Activated T-helper 1 cell treated with Interleukin-2 at 50 U/mL for 16 hours (primary cell): ENCODE measurements at places on chromosomes 3 and 15.

- no peak for DNase-seq
Measured at GRCh38 chr15:27535445-27536129, 563.5 kb downstream of the OCA2 start.

- DNase-seq: no peak
Measured at GRCh38 chr15:96332637-96333121, 2.2 kb downstream of the NR2F2 start.

DNA sequence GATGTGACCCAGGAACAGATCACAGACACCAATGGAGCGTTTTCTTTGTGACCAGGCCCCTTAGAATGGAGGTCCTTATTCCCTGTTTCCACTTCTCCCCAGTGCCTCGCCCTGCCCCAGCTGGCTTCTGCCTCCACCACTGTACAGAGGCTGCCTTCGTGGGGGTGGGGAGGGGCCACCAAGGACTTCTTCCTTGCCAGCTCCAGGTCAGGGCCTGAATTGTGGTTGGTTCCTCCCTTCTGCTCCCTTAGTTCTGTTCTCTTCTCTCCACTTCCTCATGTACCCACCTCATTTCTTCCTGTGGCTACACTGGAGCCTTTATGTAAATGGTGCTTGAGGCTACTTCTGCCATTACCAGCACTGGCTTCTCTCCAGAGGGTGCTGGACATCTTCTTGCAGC is 16.4 kb downstream of the TGM4 start:
- no peak for DNase-seq

GRCh38 chr3:14641346-14641745 is 10.2 kb upstream of the CCDC174 start:
- no peak for DNase-seq

DNA sequence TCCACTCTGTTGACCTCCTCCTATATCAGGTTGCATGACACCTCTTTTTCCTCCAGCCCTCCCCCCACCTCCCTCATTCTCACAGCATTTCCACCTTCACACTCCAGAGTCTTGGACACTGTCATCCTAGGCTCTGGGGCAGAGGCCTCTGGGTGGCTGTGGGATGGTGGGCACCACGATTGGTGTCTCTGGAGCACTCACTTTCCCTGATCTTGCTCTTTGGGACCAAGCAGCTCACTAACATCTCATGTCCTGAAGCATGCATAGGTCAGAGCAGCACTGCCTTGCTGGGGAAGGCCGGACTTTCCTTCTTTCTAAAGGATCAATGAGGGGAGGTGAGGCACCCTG is 14.9 kb downstream of the ZBTB47 start:
- no peak for DNase-seq

GRCh38 chr15:52337198-52337853 is 41.7 kb upstream of the MYO5C start:
- no peak for DNase-seq

- no peak for DNase-seq
Measured at GRCh38 chr3:161389445-161390035, 18.2 kb upstream of the SPTSSB start.

DNA sequence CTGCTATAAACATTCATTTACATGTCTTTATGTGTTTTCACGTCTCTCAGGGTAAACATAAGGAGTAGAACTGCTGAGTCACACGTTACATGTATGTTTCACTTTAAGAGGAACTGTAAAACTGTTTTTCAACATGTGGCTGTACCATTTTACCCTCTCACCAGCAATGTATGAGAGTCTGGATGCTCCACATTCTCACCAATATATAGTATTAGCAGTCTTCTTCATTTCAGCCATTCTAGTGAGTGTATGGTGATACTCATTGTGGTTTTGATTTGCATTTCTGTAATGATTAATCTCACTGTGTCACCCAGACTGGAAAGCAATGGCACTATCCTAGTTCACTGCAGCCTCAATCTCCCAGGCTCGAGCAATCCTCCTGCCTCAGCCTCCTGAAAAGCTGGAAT is 37.1 kb downstream of the PHC3 start:
- no peak for DNase-seq

GRCh38 chr15:63362196-63362595 is 19.4 kb downstream of the CA12 start:
- no peak for DNase-seq

GRCh38 chr3:74134831-74135230 is 479.6 kb downstream of the CNTN3 start:
- no peak for DNase-seq

GRCh38 chr3:151300539-151300938 is 16.1 kb downstream of the GPR87 start:
- DNase-seq: no peak

GRCh38 chr3:157329551-157329950 is 107.1 kb upstream of the PTX3 start:
- no peak for DNase-seq

DNA sequence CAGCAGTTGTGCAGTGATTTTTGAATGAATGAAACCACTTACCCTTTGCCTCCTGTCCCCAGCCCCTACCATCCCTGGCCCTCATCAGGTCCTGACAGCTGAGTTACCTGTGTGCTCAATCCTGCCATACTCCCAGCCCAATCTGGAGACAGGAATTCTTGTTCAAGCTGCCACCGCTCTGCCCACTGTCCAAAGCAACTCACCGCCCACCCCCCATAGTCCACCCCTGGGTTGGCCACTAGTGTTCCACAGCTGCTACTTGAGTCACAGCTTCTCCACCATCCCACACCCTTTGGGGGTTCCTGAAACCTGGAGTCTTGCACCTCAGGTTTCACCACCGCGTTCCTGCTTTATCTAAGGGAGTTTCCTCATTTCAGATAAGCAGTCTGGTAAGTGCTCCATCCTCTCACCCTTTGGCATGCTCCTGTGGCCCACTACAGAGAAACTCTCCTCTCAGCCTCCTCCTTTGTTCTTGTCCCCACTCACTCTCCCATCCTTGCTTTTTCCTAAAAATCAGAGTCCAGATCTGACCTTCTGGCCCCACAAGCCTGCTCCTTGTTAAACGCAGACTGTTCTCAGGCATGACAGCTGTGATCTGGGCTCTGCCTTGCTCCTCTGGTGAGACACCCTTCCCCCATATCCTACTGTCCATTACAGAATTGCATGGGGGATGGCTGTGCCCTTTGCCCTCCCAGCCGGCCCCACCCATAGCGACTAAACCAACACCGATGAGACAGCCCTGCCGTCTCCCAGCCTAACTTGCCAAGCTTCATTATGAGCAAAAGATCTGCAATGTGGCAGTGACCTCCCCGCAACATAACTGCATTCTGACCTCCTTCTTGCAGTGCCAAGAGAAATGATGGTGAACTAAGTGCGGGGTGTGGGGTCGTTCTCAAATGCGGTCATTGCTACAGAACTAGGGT is 50.0 kb downstream of the CYP19A1 start:
- no peak for DNase-seq

GRCh38 chr3:78978037-78978436 is 789.8 kb downstream of the ROBO1 start:
- no peak for DNase-seq
